ENCODE measurements at places on chromosomes 6 and 20.

GRCh38 chr20:755941-756340 is 12.4 kb downstream of the SLC52A3 start:
- DNase-seq, result no peak

DNA sequence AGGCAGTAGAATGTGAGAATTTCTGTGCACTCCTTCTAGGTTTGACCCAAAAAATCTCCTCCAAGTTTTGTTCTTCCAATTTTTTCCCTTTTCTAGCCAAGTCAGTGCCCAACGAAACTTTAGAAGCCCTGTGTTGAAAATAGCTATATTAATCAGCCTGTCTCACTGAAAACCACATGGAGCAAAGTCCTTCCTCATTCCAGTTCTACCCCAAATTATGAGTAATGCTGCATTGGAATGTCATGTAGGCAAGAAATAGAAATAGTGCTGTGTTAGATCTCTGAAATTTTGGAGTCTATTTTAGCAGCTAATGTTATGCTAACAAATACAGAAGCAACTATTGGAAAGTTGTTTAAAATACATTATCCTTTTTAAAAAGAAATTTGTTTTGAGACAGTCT is 725.5 kb downstream of the TBC1D32 start:
- DNase-seq, result no peak

GRCh38 chr6:116087437-116088027 is 13.1 kb upstream of the NT5DC1 start:
- DNase-seq, result no peak

DNA sequence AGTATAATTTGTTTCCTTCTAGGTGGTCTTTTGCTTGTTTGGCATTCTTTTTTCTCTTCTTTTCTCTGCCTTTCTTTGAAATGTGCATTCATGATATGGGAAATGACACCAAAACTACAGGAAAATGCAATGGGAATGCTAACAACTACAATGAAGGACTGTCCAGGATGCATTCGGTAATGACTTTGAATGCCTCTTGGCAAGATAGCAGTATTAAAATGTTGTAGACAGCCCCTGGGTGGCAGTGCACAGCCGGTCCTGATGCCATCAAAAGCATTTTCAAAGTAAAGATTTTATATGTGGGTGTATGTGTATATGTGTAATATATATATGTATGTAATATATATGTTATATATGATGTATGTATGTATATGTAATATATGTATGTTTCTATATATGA is 218.8 kb upstream of the MMS22L start:
- DNase-seq, result no peak

All from NCI-H2107 (cell line).